ENCODE measurements at places on chromosomes 6 and 20.

DNA sequence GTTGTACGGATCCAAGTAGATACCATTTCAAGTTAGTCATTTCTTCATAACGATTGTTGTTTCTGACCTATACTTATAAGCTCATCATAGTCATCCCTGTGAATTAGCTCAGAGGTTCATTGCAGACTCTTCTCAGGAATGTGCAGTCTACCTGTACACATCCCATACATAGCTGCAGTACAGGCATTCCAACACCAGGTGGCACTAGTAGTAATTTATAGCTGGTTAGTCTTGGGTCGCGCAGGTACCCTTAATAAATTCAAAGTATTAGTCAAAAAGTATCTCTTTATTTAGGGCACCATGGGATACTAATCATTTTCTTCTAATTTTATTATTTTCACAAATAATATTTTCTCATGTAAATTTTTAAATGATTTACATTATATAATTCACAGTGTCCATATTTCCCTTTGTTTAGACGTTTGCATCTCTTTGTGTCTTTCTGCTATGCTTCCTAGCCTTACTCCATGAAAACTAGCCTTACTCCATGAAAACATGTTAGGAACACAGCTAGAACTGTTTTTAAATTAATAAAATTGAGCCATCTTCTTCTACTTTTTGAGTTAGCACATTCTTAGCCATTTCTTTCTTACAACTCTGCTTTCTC, 128.6 kb upstream of the FAM83B start:
- DNase-seq, result peak; percentile 71

DNA sequence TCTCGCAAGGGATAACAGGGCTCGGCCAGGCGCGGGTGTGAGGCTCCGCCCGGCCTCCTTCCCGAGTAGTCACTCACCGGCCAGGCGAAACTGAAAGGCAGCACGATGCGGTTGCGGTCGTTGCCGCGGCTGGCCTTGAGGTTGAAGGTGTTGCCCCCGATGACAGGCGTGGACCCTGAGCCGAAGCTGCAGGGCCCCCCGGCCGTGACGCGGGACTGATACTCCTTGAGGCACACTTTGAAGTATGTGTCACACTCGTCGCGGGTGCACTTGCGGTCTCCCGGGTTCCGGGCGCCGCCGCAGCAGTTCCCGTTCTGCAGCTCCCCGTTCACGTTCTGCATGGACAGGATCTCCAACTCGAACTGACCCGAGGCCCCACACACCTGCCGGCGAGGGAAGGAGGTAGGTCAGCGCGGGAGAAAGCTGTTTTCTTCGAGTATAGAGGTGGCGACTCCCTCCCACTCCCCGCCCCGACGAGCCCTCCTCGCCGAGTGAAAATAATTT, 1.1 kb downstream of the JAG1 start:
- peak; percentile 39 for DNase-seq

DNA sequence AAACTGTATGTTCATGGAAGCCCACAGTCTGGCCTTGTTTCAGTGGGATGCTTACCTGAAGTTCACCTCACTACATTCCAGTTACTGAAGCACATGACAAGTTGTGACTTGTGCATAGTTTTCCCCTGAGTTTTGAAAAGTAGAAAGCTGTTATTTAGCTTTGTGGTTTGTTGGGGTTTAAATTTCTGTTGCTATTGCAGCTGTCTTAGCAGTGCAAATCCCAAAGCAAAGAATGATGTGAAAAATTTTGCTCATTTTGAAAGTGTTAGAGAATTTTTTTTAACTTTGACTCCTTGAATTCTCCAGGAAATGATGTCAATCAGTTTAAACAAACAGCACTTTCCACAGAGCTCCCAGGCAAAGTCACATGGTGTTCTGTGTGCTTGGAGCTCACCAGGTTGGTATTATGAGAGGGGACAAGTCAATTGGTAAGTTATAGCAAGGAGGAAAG, 268.4 kb downstream of the ADGRG6 start:
- DNase-seq, result no peak

DNA sequence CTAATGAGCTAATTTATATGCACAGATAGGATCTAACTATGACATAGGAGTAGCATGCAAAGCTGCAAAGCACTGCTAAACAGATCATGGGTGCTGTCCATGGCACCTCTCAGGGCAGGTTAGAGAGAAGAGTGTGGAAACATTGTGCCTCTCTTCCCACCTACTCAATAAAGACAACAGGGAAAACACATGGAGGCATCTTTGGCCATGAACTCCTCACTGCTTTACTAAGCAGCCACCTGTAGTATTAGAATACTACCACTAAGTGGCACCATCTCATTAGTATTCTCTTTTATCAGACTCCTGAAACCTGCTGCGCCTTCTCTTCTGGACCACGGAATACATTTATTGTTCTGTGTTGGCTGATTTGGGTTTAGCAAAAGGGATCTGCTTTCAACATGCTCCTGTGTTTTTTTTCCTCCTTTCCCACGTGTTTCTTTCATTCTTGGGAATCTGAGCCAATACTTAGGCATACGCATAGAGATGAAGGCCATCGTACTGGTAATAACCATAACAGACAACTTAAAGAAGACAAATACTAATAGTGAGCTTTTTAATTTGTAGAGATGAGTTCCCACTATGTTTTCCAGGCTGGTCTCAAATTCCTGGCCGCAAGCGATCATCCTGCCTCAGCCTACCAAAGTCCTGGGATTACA, 9.4 kb upstream of the HDDC2 start:
- peak; percentile 36 for DNase-seq

DNA sequence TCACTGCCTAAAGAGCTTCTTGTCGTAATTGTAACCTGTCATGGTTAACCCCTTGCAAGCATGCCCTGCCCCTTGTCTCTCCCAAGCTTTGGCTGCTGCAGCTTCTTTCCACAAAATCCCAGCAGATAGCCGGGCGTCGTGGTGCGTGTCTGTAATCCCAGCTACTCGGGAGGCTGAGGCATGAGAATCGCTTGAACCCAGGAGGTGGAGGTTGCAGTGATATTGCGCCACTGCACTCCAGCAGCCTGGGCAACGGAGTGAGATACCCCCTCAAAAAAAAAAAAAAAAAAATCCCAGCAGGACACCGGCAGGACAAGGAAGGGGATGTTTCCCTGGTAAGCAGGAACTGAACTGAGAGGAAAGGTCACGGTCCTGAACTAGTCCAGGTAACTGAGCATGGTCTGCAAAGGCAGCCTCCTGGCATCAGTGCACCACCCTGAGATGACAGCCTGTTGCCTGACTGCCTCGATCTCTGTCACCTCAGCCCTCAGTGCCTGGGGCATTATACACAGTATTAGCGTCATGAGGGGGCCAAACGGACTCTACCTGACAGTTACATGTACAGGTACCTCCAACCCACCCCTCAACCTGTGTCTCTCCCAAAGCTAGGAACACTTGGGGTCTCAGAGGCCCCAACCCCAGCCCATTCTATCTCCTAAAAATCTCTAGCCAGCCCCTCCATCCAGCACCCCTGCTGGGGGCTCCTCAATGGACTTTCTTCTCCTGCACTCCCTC, 1.8 kb downstream of the LZTS3 start:
- no peak for DNase-seq

DNA sequence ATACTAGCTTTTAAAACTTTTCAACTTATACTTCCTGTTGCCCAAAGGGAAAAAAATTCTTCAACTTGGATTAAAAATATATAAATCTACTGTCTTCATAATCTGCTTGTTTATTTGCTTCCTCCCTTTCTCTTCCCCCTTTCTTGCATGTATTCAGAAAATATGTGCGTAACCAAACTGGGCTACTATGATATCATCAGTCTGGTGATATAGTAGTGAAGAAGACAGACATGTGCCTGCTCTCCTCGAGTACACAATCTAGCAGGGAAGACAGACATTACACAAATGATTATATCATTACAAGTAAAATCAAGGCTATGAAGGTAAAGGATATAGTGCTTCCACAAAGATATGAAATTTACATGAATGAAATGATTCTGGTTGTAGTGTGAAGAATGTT, 31.0 kb downstream of the IBTK start:
- no peak for DNase-seq

DNA sequence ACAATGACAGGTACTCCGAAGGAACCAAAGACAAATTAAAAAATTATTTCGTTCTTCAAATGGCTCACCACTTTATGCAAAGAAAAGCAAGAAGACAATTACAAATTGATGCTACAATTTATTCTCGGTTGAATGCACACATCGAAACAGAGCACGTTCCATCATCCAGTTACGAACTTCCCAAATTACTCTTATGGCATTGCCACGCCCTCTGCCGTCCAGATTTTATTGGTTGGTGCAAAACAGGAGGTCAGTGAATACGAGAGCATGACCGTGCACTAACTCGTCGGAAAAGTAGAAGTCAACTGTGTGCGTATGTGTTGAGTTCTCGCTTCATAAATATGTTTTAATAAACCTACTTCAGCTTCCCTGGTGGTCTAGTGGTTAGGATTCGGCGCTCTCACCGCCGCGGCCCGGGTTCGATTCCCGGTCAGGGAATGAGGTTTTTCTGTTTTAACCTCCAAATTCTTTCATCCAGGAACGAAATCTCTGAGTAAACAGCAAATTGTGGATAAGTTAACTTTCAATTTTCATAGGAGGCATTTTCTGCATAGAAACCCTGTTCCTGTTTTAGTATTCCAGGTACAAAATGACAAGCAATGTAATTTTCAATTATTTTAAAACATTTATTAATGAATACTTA, 23.2 kb downstream of the ZNF311 start:
- DNase-seq, result peak; percentile 74

- DNase-seq, result no peak
These were observed 32.7 kb upstream of the MAP7 start for GRCh38 chr6:136582711-136583471.

GRCh38 chr20:61882716-61883615, 182.7 kb downstream of the TAF4 start:
- DNase-seq, result no peak

GRCh38 chr6:84332139-84333034, 104.9 kb upstream of the CEP162 start:
- DNase-seq, result no peak

DNA sequence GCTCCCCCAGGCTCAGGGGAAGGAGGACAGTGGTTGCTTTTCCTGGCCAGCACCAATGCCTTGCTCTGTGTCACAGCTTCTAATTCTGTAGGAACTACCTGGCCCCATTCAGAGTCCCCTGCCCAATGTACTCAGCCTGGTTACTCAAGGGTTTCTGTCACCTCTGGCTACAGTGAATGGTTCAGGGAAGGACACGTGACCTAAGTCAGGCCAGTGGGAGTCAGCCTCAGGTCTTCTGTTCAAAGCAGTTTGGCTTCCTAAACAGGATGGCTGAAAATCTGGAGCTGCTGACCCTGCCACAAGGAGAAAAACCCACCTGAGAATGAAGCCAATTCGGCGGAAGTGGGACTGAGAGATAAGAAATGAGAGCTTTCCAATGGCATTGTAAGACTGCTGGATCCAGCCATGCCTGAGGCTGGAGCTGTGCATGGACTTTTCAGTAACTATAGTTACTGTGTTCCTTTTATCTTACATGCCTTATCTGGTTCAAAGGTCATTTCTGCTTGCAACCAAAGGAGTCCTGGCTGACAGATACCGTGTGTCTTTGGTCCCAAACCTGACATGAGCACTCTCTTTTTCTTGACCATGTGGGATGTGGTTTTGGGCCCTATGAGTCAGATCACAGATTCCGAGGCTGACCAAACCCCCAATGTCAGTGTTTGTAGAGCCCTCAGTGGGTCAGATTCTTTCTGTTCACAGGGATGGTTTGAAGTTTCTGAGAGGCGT, 104.3 kb downstream of the SULF2 start:
- DNase-seq, result no peak

- peak; percentile 91 for DNase-seq
These were observed at the start of the genes CPNE1 and RBM12 for GRCh38 chr20:35664466-35665206. Gene CPNE1, minus strand, starts transcription at chr20:35664900. Its CDS starts 31,977 bp downstream, at chr20:35632923. Gene RBM12, minus strand, starts transcription at chr20:35664900. Its CDS starts 9,578 bp downstream, at chr20:35655322.

DNA sequence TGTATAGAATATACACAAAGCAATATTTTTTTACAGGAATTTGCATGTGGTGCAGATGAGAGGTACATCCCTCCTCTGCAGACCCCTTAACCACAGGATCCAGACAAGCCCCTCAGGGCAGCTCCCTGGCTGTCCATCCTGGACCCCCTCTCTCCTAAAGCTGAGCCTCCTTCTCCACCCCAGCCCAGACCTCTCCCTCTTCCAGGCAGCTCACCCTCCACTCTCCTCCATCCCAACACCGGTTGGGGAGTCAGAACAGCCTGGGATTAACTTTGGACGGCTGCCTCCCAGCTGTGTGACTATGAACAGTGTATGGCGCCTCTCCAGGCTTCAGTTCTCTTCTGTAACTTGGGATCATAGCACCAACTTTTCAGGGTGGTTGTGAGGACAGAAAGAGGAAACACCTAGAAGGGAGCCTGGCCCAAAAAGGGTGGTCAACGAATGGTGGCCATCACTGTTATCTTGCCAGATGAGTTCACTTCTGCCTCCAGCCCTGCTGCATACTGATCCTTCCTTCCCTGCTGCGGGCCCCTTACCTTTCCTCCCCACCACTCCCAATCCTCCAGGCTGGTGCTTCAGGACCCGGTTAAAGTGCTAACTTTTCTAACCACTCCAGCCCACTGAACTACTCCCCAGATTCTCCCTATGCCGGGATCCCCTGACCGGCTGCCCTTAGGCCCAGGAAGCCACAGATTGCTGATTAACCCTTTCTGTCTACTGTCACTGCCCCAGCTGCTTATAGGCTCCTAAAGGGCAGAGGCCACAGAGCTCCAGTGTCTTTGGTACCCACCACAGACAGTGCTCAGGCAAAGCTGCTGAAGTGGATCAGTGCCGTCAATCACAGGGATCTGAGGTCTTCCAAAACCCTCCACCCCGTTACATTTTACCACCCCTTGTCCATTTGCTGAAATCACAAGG, 55.9 kb downstream of the GPR6 start:
- no peak for DNase-seq

- DNase-seq, result no peak
These were observed 241.8 kb upstream of the SULF2 start for GRCh38 chr20:48026981-48027592.

DNA sequence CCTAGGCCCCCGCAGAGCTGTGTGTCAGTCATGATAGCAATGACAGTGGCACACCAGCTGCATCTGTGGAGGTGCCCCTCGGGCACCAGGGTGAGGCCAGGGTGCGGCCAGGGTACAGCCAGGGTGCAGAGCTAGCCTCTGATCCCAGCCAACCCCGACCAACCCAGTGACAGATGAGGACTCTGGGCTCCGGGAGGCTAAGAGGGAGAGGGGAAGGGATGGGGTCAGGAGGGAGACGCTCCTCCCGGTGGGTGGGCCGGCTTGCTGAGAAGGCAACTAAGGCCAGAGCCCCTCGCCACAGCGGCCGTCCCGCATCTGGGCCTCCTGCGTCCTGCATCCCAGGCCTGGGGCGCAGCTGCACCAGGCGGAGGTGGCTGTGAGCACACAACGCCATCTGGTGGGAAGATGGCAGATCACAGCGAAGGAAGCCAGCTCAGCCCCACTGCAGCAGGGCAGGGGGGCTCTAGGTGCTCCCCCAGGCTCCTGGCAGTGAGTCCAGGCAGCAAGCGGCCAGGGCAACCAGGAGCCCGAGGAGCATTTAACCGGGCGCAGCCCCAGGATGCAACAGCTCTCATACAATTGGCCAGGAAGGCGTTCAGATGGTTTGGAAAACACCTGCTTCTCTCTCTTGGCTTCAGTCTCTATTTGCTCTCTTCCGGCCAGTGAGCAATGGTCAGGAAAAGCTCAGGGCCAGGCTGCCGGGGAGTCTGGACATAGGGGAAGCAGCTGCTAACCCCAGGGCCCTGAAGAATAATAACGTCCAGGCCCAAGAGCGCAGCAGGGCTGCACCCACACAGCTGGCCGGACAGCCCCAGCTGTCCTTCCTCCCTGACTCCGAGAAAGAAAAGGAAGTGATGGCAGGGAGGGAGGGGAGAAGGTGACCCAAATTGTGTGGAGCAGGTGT, 169.4 kb downstream of the TAF4 start:
- DNase-seq, result peak; percentile 67

All from endothelial cell (in vitro differentiated cells).